ENCODE measurements at places on chromosomes 16 and 17.

GRCh38 chr17:71966055-71966454 is 154.8 kb upstream of the SOX9 start:
- DNase-seq: no peak

DNA sequence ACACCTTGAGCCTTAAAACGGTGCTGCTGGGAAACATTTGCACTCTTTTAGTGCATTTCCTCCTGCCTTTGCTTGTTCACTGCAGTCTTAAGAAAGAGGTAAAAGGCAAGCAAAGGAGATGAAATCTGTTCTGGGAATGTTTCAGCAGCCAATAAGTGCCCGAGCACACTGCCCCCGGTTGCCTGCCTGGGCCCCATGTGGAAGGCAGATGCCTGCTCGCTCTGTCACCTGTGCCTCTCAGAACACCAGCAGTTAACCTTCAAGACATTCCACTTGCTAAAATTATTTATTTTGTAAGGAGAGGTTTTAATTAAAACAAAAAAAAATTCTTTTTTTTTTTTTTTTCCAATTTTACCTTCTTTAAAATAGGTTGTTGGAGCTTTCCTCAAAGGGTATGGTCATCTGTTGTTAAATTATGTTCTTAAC is 4.4 kb downstream of the SOX9 start:
- DNase-seq: no peak

DNA sequence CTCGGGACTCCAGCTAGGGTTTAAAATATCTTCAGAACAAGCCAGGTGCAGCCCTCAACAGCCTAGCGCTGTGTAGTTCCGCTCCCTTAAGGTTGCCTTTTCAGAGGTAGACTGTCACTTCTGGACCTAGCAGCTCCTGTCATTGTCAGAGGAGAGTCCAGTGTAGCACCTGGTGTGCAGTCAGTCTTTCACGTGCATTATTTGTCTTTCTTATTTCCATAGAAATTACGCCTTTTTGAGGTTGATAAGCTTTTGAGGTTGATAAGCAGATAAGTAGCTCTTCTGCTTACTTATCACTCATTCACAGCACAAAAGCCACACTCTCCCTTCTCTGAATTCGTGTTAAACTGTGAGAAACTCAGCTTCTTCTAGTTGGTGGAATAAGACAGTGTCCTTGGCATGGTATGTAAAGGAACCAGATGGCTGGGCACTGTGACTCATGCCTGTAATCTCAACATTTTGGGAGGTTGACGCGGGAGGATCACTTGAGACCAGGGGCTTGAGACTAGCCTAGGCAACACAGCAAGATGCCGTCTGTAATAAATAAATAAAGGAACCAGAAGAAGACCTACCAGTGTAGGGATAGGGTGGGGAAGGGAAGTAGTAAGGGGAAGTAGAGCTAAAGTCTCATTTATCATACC is 10.2 kb downstream of the EEF2K start:
- peak; percentile 67 for DNase-seq

- no peak for DNase-seq
Observed at GRCh38 chr17:76687298-76688164, 23.2 kb downstream of the MXRA7 start.

DNA sequence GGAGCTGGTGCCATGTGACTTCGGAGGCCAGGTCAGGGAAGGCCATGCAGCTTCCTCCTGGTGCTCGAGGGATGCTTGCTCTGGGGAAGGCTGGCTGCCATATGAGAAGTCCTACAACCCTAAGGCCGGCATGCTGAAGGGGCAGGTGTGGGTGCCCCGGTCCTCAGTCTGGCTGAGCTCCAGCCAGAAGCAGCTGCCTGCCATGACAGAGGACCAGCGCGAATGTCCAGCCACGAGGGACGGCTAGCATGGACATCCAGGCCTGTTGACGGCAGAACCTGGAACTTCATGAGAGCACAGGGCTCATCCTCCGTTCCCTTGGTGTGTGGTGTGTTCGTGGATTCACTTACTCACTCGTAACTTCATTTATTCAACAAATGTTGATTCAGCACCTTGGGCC is 140.6 kb downstream of the IRF8 start:
- DNase-seq: no peak

GRCh38 chr17:69390795-69391501 is 23.5 kb upstream of the MAP2K6 start:
- no peak for DNase-seq

Data from NCI-H2029 treated with DMSO at 0.1 percent for 48 hours (cell line).